COR-L47 (cell line): ENCODE measurements at places on chromosomes 3 and 15.
A peak's percentile ranks its signal among the peaks of the same experiment; 100 is the strongest.

DNA sequence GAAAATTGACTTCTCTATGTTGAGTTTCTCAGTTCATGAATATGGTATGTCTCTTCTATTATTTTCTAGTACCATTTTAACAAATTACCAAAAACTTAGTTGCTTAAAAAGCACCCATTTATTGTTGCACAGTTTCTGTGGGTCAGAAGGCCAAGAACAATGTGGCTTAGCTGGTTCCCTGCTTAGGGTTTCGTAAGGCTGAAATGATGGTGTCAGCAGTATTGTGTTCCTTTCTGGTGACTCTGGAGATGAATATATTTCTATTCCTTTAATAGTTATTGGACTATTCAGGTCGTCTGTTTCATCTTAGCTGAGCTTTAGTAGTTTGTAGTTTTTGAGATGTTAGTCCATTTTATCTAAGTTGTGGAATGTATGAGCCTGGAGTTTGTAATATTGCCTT is 44.9 kb downstream of the IL1RAP start:
- DNase-seq = no peak

GRCh38 chr3:4862973-4863372 is 116.3 kb upstream of the BHLHE40 start:
- DNase-seq = no peak

DNA sequence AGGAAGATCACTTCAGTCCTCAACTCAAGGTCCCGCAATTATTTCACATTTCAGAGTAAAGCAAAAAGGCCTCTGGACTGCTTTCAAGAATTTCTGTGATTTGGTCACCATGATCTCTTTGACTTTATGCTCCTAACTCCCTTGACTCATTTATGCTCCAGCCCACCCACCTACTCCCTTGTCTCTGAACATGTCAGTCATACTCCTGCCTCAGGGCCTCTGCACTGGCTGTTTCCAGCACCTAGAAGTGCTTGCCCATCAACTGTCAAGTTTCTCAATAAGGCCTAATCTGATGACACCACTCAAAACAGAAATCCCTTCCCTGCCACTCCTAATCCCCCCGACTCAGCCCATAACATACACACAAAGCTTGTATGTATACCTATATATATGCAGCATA is 36.1 kb upstream of the CSPG5 start:
- no peak for DNase-seq

- no peak for DNase-seq
Observed at GRCh38 chr3:194246709-194247349, 104.3 kb downstream of the CPN2 start.

DNA sequence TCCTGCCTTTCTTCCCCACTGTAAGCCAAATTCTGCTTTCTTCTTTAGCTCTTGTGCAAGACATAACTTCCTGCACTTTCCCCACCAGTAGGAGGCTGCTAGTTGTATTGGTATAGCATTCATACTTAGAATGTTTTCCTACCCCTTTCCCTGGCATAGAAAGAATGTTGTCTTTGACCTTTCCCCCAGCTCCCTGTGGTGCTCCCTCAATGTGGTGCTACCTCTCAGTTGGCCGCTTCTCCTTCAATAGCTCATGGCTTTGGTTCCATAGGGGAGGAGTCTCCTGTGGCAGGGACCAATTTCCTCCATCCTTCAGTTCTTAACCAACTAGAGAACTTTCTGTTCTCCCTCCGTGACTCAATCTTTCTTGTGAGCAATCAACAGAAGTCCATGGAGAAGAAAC is 67.5 kb upstream of the AKAP13 start:
- no peak for DNase-seq

GRCh38 chr15:90884719-90885431 is 571 bp downstream of the FES start:
- DNase-seq = no peak

DNA sequence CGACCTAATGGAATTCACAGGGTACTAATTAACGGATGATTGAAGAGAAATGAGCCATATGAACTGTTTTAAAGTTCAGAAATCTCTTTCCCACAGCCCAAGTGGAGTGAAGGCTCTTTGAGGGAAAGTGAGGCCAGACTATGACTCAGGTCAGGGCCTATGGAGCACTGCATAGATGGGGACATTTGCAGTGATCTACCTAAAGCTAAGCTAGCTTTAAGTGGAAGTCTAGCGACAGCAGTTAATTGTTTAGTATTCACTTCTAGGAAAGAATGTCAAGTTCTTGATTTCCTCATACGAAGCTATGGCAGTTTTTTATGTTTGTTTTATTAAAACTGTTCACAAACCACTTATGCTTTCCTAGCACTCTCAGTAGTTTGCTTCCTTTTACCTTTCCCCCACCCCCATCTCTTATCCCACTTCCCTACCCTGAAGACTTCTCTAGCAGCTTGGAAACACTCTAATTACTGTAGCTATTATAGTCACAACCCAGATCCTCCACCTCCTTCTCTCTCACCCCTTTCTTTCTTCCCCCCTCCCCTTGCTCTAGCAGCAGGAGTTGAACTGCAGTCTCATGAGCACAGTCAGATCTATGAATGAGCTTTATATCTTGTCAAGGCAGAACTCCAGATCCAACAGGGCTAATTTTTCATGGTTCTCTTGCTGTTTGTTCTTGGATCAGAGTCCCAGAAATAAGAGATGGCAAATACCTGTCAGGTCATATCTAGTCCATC is 6.2 kb downstream of the ZNF609 start:
- DNase-seq = no peak

GRCh38 chr3:120567370-120568201 is 28.6 kb upstream of the NDUFB4 start:
- DNase-seq = peak; percentile 60

- no peak for DNase-seq
Observed at GRCh38 chr3:106617276-106617675, 748.5 kb upstream of the CBLB start.

GRCh38 chr3:23921052-23921511 is 4.2 kb downstream of the RPL15 start:
- DNase-seq = no peak

DNA sequence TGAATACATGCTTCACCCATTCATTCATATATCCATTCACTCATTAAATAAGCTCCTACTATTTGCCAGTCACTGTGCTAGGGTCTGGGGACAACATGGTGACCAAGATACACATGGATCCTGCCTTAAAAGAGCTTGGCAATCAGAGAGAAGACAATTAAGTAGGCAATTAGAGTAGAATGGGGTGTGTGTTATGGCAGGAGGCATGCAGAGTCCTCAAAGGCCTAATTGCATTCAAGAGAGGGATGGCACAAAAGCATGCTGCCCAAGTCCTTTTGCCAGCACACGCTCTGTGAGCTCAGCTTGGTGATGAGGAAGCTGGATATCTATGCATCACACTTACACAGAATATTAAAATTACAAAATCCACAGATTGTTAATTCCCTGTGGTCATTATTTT is 2.8 kb upstream of the PRICKLE2 start:
- DNase-seq = no peak
